ENCODE measurements at places on chromosomes 2 and 18.

- DNase-seq, result no peak
Measured at GRCh38 chr2:28048341-28048740, 157.8 kb downstream of the BABAM2 start.

GRCh38 chr2:49943944-49944778, 789.8 kb upstream of the FSHR start:
- no peak for DNase-seq

DNA sequence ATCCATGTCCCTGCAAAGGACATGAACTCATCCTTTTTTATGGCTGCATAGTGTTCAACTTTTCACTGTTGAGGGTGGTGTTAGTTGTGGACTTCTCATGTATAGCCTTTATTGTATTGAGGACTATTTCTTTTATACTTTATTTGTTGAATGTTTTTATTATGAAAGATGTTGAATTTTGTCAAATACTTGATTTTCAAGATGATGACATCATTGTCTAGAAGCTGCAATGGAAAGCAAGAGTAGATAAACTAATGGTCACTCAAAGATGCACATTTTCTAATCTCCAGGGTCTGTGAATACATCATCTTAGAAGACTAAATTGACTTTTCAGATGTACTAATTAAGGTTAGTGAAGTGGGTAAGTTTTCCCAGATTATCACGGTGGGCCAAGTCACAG, 1117.0 kb downstream of the DSC3 start:
- DNase-seq, result no peak

- DNase-seq, result no peak
Measured at GRCh38 chr2:74538881-74539339, 9.2 kb downstream of the HTRA2 start.

DNA sequence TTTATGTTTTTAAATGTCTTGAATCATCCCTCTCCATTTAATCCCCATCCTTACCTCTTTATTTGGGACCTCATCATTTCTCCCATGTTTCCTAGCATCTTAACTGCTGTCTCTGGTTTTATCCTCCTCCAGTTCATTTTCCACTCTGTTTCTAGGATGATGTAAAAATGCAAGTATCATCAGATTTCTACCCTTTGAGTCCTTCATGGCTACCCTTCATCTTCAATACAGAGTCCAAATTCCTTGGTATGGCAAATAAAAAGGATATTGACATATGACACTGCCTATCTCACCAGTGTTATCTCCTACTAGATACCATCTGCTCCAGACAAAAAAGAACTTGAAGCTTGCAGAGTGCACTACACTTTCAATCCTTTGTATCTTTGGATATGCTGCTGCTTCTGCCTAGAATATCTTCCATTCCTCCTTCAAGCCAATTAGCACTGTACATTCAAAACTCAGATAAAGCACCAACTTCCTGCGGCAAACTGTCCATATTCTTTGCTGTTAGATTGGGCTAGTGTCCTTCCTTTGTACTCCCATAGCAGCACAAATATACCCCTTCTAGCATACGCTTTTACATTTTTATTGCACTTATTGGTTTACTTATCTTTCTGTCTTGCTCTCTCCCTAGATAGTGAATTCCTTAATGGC, 24.6 kb upstream of the TLK1 start:
- no peak for DNase-seq

DNA sequence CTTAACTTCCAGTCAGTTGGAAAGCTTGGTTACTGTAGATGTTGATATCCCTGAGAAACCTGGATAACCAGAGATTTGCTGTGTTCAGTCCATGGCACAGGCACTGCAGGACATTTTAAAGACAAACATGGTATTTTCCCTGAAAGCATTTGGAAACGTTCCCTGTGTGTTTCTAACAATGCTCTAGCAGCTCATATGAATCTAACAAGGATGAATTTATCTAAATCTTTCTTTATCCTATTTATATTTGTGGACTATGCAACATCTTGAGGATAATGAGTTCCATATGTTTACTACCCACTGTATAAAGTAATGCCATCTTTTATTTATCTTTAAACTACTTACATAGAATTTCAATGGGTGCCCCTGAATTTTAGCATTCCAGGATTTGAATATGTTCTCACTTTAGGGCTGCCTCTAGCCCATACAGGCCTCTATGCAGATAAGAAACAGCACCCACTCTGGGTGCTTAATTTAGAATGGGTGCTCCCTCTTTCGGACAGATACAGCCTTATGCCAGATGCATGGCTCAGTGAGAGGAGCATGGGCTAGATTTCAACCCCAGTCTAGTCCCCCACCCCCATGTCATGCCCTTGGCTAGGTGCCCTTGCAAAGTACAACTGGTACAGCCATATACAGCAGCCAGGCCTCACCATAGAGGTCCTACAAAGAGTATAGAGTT, 50.6 kb upstream of the NEMP2 start:
- DNase-seq, result no peak

- no peak for DNase-seq
Measured at GRCh38 chr2:70743677-70744076, 24.3 kb downstream of the ADD2 start.
